ENCODE measurements at places on chromosomes 2 and 18.

DNA sequence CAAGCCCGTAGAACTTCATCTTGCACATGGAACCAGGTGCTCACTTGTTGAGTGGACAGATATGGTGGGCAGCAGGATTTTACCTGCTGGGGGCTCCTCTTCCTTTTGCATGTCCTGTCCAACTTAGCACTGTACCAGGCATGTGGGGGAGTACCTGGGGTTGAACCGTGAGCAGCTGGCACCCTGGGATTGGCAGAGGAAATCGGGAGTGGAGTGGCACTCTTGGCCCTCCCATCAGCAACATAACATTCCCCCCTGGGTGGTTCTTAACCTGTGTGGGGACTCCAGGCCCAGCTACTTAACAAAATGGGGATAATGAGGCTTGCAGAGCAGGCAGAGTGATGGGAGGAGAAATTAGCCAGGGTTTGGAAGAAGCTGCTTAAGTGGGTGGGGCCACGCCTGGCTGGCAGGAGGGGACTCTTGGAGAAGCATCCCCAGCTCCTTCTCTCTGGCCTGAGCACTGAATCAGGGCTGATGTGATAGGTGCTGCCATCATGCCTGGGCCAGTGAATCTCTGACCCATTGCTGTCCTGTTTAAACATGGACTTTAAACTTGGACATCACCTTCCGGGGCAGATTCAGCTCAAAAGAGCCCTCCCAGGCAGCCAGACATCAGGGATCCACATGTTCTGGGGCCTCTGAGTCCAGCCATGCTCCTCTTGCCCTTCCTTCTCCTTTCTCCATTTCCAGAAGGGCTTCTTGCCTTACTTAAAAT, 15.5 kb downstream of the FOSL2 start:
- no peak for DNase-seq

DNA sequence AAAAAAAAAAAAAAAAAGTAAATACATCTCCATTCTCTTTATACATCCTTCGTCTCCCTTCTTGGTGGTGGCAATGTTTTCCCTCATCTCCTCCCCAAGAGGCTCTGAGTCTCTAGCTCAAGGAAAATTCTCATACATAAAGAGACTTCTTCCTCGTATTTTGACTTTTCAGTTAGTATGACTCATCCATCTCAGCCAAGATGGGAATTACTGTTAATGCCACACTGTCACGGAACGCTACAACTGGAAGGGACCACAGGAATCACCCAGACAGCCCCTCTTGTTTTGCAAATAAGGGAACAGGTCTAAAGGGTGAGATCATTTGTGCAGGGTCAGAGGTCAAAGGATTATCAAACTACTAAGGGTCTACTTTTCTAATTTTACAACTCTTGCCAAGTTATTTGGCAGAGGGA, 19.5 kb downstream of the NFE2L2 start:
- peak; percentile 69 for DNase-seq

- no peak for DNase-seq
Observed at GRCh38 chr2:203905656-203906055, 30.9 kb upstream of the ICOS start.

DNA sequence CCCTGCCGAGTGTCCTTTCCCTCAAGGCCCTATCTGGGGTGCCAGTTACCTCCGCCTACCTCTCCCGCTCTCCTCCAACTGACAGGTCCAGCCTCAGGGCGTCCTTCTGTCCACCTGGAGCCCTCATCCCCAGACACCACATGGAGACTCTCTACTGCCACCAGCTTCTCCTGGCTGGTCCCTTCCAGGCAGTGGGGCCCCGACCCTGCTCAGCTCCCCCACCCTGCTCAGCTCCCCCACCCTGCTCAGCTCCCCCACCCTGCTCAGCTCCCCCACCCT, 74.0 kb upstream of the ODC1 start:
- DNase-seq = no peak

- no peak for DNase-seq
Observed at GRCh38 chr18:3392467-3392855, 57.5 kb upstream of the TGIF1 start.

- DNase-seq = no peak
Observed at GRCh38 chr2:88735853-88736252, 44.4 kb downstream of the RPIA start.

DNA sequence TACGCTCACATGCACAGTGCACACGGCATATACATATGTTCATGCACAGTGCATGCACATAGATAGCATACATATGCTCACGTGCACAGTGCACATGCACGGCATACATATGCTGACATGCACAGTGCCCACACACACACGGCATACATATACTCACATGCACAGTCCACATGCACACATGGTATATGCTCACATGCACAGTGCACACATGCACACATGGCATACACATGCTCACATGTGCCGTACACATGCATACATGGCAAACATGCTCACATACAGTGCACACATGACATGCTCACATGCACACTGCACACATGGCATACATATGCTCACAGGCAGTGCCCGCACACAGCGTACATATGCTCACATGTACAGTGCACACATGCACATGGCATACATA, 97.7 kb upstream of the CTDP1 start:
- DNase-seq = no peak

GRCh38 chr2:215431778-215432758, 3.8 kb downstream of the FN1 start:
- DNase-seq = peak; percentile 70

- no peak for DNase-seq
Observed at GRCh38 chr2:22055784-22056620, 932.2 kb downstream of the TDRD15 start.

- no peak for DNase-seq
Observed at GRCh38 chr2:221486106-221486505, 86.0 kb downstream of the EPHA4 start.

DNA sequence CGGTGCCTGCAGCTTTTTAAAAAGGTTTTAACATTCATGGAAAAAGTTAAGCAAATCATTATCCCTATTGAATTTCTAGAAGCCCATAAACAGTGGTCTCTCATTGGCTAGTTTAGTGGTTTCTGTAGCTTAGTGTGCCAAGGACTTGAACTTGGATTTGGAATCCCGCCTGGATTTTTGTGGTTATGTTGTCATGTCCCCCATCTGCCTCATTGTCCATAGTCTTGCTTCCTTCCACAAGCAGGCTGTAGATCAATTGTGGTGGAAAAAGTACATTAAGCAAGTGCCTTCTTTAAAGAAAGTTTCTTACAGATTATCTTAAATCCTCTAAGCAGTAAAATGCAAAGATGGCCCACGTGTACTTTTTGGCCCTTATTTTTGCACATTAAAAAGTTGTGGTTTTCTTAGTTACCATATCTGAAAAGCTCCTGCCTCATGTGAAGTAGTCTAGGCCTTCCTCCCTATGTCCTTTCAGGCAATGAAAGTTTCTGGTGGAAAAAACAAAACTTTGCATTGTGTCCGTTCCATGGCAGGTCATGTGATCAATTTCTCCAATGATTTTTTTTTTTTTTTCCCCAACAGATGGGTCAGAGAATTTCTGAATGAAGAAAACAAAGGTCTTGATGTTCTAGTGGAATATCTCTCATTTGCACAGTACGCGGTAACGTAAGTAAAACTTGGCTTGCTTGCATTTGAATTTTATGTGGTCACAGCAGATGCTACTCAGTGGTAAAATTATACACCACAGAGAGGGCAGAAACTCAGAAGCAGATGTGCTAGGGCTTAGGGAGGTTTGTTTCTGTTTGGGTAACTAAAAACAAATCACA, 158.9 kb downstream of the PRPF40A start:
- DNase-seq = peak; percentile 84

DNA sequence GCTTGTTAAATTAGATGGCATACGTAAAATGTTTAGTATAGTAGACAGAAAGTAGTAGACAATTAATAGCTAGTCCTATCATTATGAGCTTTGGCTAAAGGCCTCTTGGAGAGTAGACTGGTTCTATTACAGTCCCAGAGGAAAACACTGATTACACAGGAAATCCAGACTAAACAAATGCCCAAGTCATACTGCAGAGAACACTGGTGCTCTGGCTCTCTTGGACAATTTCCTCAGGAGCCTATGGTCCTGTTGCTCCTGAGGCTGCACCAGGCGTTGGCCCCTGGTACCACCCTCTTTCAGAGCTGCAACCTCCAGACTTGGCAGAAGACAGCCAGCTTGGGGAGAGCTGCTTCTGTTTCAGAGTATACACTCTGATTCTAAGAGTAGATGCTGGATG, 41.8 kb downstream of the STAT1 start:
- no peak for DNase-seq

GRCh38 chr18:9488538-9488937, 13.2 kb downstream of the RALBP1 start:
- DNase-seq = no peak

DNA sequence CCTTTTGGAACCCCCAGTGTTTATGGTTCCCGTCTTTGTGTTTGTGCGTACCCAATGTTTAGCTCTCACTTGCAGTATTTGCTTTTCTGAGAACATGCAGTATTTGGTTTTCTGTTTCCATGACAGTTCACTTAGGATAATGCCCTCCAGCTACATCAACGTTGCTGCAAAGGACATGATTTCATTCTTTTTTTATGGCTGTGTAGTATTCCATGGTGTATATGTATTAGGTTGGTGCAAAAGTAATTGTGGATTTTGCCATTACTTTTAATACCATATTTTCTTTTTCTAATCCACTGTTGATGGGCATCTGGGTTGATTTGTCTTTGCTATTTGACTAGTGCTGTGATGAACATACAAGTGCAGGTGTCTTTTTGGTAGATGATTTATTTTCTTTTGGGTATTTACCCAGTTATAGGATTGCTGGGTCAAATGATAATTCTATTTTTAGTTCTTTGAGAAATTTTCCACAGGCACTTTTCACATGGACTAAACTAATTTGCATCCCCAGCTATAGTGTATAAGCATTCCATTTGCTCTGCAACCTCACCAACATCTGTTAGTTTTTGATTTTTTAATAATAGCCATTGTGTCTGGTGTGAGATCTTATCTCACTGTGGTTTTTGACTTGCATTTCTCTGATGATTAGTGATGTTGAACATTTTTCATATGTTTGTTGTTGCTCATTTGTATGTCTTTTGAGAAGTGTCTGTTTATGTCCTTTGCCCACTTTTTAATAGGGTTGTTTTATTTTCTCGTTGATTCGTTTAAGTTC, 63.6 kb downstream of the CERS6 start:
- peak; percentile 54 for DNase-seq

DNA sequence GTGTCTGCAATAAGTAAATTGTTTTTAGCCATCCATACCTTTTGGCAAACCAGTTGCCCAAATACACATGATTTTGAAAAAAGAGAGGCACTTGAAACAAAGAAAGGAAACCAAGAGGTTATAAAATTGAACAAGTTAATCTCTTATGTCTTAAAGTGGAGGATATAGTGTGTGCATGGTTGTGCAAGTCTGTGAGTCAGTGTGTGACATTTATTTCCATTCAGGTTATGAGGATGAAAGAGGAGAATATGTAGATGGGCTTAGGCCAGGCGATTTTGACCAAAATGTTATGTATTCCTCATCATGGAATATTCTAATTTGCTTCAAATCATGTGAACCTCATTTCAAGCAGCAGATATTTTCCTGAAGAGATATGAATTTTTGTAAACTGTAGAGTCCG, 123.3 kb downstream of the SETBP1 start:
- peak; percentile 39 for DNase-seq

DNA sequence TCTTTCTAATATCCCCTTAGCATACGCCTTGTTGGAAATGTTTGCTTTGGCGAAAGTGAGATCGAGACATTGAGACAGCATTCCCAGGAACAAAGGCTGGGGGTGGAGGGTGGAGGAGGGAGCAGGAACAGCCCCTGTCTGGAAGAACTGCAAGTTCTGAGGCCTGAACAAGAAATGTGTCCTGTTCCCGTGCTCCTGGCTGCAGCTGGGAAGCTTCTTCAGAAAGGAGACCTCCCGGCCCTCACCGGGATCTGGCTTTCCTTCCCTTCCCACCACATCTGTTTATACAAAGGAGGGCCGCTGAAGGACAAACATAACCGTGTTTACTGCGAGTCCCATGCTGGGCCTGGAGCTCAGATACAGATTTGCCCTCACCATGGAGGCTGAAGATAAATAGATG, 35.9 kb downstream of the AFF3 start:
- DNase-seq = no peak

DNA sequence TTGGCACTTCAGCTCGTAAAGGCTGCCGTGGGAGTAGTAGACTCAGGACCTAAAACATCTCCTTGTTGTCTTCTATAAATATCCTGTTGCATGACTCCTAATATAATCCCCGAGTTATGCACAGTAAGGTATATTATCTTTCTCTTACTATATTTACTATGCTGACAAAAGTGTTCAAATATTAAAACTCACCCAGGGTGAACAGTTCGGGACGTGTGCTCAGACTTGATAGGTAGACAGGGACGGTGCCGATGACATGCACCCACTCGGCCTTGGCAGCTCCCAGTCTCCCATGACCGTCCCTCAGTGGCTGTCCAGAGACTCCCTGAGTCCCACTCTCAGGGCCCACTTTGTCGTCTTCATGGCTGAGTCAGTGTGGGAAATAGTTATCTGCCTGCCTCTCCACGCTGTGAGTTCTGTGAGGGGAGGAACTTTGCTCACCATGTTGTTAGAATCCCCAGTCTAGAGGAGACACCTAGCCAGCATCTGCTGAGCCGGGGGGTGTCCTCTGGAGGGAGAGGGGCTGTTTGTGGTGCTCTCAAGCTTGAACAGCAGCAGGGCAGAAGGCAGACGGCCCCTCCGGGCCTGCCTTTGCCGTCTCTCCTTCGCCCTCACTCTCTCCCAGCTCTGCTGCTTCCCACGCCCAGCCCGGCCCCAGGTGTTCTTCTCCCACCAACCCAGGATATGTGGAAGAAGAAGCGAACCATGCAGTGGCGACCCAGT, 75.0 kb downstream of the DGKD start:
- DNase-seq = no peak

GRCh38 chr2:11241412-11242203, 86.3 kb downstream of the SLC66A3 start:
- no peak for DNase-seq

DNA sequence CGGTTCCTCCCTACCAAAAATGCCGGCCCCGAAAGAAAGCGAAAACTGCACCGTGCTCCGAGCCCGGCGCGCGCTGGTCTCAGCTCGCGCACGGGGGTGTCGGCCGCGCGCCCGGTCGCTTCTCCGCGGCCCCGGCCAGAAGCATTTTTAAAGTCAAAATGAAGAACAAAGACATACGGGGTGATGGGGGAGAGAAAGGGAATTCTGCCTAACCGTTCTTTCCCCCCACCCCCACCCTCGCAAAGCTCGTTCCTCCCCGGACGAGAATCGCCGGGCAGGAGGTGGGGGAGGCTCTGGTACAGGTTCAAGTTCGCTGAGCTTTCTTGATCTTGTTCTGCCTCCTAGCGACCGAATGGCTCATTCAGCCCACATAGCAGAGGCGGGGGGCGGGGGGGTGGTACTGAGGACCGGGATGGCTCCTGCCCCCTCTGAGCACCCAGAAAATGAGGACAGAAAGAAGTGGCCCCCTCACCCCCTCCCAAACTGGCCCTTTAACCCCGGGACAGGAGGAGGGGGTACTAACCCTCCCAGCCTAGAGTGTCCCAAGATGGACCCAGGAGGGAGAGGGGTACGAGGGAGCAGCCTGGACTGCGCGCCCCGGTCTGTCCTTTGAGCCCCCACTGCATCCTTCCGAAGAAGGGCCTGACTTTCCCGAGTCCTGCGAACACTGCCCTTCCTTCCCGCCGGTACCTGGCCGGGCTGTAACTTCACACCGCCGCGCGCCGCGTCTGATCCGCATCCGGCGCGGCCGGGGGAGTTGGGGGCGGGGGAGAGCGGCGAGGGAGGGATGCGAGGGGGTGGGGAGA, 3.1 kb downstream of the BCL11A start:
- DNase-seq = peak; percentile 89
